ENCODE measurements at places on chromosomes 6 and 20. TPM values are rescaled to one million over a fixed set of nuclear protein-coding genes. Genes with fewer than 3 reads are reported as not detected.

DNA sequence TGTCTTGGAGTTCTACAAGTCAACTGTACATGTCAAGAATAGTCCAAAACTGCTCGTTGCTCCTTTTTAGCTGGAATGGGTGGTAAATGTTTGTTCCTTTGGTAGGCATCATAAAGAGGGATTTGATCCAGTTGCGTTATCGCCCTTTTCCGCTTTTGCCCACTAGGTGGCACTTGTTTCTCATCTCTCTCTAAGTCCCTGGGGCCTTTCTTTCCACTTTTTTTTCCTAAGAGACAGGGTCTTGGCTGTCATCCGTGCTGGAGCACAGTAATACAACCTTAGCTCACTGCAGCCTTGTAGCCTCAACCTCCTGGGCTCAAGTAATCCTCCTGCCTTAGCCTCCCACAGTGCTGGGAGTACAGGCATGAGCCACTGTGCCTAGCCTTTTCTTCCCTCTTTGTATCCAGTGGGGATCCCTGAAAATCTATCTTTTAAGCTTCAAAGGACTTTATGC, 20.7 kb downstream of the GTPBP2 start:
- DNase-seq, result peak; percentile 43

Gene PACSIN1
- total RNA-seq, result 0.67 TPM

DNA sequence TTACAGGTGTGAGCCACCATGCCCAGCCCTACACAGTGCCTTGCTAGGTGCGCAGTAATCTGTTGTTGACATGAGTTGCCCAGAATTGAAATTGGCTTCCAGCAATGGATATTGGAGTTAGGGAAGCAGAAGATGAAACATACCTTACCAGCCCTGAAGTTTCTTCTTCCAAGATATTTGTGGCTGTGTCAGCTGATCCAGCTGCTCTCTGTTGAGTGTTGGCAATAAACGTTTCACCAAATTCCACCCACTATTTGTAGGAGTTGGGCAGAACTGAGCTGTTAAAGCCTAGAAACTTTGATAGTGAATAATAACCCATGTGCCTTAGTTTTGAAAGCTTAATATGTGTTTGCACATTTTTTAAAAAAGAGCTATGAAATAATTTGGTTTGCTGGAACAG, 218.2 kb upstream of the SNX9 start:
- DNase-seq, result no peak

GRCh38 chr6:56739836-56740815, 97.4 kb upstream of the DST start:
- no peak for DNase-seq

Gene NFKBIE
- 13.4 TPM for total RNA-seq

DNA sequence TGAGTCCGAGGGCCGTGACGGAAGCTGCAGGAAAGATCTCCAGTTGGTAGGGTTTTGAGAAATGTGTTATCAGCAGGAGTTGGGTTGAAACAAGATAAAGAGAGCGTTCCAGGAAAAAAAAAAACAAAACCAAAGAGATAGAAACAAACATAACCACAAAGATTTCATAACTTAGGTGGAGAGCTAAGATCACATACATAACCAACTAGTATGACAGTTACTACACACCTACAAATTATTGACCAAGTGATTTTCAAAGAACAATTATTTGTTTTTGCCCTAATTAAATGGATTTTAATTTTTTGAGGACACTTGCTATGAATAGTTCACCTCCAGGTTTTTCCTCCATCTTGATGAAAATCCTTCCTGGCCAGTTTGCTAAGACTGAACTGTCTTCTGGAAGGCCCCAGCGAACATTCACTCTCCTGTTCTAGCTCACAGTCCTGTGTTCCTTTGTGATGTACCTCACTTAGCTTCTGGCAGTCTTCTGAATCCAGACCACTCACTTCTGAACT, 69.4 kb downstream of the SNX9 start:
- DNase-seq, result no peak

GRCh38 chr20:5822569-5822968, 72.4 kb downstream of the SHLD1 start:
- no peak for DNase-seq

Gene THBD
- total RNA-seq, result 1.8 TPM

DNA sequence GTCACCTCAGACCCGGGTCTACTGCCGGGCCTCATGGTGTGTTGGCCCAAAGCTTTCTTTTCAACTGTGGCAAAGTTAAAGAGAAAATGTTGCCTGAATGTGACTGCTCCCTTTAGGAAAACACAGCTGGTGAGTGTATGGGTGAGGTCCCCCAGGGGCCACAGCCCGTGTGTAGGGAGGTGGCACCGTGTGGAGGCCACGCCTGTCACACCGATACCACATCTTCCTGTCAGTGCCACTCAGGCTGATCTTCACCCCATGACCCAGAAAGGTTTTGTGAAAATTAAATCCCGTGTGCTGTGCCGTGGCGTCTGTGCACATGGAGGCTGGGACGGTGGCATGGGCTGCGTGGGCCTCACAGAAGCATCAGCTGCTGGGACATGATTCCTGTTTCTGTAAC, 10.7 kb upstream of the ADRM1 start:
- DNase-seq, result no peak

GRCh38 chr6:16769131-16769985, 8.1 kb upstream of the ATXN1 start:
- no peak for DNase-seq

DNA sequence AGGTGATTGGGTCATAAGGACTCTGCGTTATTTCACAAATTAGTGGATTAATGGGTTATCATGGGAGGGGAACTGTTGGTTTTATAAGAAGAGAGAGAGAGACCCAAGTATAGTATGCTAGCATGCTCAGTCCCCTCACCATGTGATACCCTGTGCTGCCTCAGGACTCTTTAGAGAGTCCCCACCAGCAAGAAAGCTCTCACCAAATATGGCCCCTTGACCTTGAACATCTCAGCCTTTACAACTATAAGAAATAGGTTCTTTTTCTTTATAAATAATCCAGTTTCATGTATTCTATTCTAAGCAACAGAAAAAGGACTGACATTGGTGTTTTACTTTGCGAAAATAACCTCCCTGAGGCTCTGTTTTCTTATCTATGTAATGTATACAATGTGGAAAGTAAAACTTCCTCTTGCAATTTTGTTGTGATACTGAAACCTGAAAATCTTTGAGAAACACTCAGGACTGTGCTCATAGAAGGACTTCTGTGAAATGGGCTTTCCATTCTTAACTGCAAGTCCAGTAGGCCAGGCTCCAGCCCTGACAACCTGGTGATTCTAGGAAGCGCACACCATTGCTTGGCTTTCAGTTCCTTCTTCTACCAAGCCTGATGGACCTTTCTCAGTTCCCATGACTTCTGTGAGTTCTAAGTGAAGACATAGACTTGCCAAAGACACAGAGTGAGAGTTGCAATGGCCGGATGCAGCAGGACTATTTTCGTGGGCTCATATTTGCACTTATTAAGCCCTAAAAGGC, 21.9 kb downstream of the SIRPD start:
- no peak for DNase-seq

DNA sequence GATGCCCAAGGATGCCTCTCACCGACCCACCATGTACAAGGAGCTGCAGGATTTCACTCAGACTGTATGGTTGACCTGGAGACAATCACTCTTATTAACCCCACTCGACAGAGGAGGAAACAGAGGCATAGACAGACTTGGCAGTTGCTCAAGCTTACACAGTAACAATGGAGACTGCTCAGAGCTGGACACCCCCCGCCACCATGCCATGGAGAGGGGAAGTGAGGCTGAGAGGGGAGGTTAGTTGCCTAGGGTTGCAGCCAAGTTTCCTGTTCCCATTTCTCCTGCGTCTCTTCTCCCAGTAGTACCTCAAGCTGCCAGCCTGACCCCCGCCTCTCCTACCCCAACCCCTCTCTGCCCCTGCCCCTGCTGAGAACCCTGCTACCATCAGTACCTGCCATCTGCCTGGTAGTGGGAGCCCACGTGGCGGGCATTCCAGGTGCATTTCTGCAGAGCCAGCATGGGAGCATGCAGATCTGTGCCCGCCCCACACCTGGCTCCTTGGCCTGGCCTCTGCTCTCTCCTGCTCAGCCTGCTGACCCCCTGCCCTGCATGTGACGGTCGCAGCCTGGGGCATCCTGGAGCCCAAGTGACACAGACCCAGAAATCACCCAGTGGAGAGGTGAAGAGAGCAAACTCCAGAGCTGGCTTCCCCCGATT, 157.7 kb downstream of the PREX1 start:
- no peak for DNase-seq

Gene RBPJL
- total RNA-seq, result not detected

GRCh38 chr6:74749211-74750147, 456.4 kb downstream of the COL12A1 start:
- no peak for DNase-seq

- no peak for DNase-seq
Observed at GRCh38 chr6:156164701-156165452, 612.3 kb upstream of the ARID1B start.

- no peak for DNase-seq
Observed at GRCh38 chr6:142292166-142292924, 9.5 kb upstream of the ADGRG6 start.

Gene PEX6
- 20.6 TPM for total RNA-seq

DNA sequence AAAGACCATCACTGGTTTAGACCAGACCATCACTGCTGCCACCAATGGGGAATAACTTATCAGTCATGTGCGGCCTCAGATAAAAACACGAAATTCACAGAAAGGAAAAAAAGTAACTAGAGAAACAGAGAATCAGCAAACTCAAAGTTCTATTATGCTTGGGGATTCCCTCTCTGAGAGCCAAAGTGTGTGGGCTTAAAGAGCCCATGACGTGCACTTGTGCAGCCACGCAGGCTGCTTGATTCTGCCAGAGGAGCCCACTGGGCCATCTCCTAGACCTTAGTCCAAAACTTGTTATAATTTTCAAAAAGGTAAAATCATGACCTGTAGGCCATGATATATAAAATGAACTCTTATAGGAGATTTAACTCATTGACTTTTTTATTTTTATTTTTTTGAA, 15.2 kb downstream of the RAB44 start:
- DNase-seq, result no peak

- no peak for DNase-seq
Observed at GRCh38 chr20:50555662-50556061, 45.5 kb downstream of the PTPN1 start.

DNA sequence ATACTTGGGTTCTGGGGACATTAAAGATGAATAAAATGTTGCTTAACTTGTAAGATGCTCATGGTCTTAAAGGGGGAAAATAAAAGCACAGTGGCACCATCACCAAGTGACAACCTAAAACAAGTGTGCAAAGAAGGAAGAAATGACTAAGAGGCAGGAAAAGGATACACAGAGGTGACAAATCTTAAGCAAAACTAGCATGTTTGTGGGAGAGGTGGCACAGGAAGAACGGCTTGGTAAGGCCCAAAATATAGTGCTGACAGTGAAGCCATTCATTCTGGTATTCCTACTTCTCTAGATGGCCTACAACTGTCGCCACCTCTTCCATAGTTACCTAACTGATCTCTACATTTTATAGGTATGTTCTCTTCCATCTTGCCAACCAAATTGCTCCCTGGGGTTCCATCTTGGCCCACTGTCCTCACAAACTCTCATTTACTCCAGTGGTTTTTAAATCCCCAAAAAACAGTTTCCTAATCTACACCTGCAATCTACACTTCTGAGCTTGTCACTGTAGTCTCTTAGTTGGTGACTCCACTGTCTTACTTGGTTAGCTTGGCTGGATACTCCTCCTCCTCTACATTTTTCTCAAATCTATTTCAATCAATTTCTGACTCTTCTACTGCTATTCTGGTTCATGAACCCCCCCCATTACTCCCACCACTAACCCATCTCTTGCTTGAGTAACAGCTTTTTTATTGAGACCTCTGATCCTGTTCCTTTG, 33.5 kb downstream of the FAM8A1 start:
- no peak for DNase-seq

DNA sequence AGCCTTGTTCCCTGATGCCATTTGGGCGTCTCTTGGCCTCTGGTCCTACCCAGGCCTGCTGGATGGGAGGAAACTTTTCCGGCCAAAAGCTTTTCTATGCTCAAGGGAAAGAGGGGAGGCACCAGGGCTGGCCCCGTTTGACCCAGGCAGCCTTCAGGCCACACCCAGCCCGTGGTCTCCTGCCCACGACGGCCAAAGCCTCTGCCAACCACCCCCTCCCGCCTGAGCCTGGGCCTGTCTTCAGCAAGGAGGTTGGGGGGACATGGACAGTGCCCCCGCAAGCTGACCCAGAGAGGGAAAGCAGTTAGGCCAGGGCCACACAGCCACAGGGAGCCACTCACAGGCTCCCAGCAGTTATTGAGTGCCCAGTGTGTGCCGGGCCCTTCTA, 49.5 kb downstream of the SRC start:
- DNase-seq, result peak; percentile 38

DNA sequence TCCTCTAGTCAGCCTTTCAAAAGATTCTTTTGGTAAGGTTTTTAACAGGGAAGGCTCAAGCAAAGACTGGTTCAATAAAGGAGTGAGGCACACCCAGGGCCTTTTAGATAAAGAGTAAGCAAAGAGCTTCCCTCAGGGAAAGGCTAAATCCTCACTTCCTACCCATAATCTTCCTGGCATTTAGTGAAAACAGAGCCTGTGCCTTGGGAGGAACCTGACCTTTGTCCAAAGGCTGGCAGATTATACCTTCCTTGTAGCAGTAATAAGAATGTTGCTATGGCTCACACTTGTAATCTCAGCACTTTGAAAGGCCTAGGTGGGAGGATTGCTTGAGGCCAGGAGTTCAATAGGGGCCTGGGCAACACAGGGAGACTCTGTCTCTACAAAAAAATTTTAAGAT, 280.1 kb upstream of the PLCB4 start:
- no peak for DNase-seq

DNA sequence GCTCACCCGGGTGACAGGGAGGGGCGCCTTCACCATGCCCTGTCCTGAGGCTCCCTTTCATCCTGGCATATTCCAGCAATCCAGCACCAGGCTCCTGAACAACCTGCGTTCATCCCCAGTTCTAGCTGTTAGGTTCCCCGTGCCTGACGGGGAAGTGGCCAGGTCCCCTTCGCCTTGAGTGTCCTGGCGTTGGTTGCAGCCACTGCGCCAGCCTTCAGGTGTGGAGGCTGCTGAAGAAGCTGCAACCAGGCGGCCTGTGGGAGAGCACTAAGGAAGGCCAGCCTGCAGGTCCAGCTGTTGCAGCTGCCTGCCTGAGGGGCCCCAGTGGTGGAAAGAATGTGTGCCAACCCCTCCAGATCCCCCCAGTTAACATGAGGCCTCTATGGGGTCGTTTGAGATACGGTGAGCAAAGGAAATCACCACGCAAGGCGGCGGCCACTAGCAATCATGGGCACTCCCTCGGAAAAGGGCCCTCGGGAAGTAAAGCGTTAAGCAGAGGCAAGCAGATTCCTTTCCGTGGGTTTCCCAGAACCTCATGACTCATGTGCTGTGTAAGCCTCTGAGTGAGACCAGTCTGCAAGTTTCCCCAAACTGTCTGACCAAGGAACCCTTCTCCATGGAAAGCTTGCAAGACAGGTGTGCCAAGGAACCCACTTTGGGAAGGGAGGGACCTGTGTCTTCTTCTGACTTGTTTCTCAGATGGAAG, 320.8 kb downstream of the TAF4 start:
- peak; percentile 19 for DNase-seq
